Aorta (tissue), 5 donors: ENCODE measurements at places on chromosomes 11 and 22. TPM values are rescaled to one million over a fixed set of nuclear protein-coding genes. Genes with fewer than 3 reads are reported as not detected.
A peak's percentile ranks its signal among the peaks of the same experiment; 100 is the strongest.

The ZBTB16 gene
- total RNA-seq = 283 TPM

The RIN1 gene
- total RNA-seq = 8.3 TPM

The IL10RA gene
- total RNA-seq = 18.3 TPM

The IGHMBP2 gene
- 33.6 TPM for total RNA-seq

The OR52E1 gene
- total RNA-seq = not detected

GRCh38 chr11:129249351-129249750, 57.2 kb upstream of the ARHGAP32 start:
- DNase-seq = no peak

DNA sequence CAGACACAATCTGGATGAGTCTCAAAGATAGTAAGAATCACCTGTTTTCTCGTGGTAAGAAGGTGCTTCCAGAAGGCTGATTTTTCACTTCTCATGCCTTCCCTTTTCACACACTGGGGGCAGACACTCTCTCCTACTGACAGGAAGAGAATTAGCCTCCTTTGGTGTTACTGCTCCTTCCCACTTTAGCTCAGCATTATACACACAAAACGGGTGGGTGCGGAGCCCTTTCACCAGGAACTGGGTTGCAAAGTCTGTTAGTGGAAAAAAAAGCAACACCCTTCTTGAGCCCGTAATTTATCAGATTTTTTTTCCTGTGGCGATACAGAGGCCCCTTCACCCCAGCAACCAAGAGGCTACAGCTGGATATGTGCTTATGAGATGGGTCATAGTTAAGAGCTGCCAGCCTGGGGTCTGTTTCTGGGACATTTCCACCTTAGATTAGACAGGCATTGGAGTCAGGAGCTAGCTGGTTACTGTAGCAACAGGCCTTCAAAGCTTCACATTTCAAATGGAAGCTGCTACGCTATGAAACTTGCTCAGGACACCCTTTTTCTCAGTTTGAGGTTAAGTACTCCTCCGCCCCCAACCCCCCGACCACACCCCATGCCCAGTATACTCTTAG, 48.1 kb downstream of the SNX19 start:
- no peak for DNase-seq

- peak; percentile 92 for DNase-seq
Observed at GRCh38 chr11:94525546-94526324, 13.5 kb downstream of the C11orf97 start.

- no peak for DNase-seq
Observed at GRCh38 chr22:49052023-49052538, 775.6 kb downstream of the BRD1 start.

- no peak for DNase-seq
Observed at GRCh38 chr22:33923660-33924246, 3.5 kb upstream of the LARGE1 start.

DNA sequence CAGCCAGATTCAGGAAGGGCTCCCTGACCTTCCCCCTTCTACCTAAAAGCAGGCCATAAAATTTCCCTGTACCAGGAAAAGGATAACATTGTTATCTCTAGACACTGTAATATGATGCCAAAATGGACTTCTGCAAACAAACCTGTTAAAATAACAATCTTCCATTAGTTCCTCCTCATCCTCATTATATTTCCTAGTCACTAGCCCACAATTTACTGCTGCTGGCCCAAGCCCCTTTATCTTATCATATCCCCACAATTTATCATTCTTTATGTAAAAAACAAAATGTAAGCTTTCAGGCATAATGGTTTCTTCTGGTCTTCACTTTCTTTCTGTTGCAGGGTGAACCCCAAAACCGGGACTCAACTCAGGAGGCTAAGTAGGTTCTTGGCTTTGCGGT, 1132.1 kb upstream of the CNTN5 start:
- DNase-seq = no peak

DNA sequence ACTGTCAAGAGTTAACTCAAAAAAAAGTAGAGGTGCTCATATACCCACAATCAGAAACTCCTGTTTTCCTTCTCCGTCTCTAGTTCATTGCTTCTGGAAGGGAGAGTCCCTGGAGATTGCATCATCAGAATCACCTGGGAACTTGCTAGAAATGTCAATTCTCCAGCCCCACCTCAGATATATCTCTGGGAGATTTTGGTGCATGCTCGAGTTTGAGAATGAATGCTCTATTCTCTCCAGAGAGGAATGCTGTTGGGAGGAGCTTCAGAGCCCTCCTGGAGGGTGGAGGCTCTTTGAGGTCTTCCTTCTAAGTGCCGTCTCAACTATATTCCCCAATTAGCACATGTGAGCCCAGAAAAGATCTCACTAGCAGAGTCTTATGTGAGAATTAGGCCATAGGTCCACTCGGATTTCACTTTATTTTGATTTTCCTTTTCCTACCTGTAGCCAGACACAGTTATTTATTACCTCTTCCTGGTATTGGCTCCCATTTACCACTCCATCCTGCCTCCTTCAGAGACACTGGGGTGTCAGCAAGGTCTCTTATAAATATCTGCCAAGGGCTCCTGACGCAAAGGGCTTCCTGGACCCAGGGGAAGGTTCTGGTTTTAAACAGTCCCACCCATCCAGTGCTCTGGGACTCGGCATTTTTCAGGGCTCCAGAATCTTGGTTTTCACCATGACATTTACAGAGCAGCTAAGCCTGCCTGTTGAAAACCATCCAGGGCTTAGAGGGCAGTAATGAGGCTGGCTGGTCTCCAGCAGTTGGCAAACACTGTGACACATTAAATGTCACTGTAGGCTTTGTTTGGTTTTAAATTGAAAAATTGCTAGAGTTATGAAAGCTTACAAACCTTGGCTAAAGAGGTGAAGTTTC, 136.2 kb downstream of the CD44 start:
- peak; percentile 82 for DNase-seq

DNA sequence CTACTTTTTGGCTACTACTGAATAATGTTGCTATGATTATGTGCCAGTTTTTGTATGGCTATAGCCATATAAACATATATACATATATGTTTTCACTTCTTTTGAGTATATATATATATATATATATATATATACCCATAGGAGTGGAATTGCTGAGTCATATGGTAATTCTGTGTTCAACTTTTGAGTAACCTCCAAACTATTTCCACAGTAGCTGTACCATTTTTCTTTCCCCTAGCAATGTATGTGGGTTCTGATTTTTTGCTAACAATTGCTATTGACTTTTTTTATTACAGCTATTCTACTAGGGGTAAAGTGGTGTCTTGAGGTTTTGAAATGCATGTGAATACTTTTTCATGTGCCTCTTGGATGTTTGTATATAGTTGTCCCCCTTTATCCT, 30.4 kb downstream of the CBL start:
- no peak for DNase-seq

DNA sequence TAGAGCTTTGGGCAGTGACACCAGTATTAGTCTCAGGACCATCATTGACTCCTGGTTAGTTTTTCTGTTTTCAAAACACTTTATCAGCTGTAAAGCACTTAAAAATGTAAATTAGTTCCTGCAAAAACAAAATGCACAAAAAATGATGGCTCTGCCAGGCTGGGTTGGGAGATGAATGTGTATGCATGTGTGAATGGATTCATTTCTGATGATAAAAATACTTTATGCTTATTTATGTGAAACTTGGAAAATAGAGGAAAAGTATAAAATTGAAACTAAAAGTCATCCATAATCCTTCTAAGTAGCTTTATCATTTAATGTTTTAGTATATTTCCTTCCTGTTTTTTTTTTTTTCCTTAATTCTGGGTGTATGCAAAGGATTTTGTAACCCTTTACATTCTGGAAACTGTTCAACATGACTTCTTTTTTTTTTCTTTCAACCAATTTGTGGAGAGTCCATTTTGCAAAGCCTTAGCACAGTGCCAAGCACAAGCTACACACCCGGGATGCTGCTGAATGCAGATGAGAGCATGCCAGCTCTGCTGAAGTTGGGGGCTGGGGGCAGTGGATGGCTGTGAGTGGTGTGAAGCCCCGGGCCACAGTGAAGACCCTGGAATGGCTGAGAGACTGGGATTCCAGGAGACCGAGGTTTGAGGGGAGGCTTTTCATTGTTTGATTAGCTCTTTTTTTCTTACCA, 37.6 kb downstream of the PTPRJ start:
- no peak for DNase-seq

GRCh38 chr11:66653123-66653522, 14.6 kb downstream of the RBM4 start:
- no peak for DNase-seq

DNA sequence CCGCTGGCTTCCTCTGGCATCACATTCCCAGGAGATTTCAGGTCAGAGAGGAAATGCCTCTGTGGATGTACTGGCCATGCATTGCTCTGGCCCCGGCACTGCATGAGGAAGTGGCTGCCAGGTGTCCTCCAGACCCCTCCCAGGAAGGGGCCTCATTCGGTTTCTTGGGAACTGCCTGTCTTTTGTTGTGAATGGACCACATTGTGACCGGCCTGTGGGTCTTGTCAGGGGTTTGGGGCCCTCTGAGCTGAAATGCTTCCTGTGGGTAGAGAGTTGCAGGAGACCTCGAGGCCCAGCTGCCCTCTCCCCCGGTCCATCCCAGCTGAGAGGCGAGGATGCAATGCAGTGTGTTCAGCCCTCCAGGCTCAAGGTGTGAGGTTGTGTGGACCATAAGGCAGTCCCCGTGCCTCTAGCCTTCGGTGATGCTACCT, 18.8 kb upstream of the ST3GAL4 start:
- DNase-seq = peak; percentile 63
